Stimulated activated CD4-positive, alpha-beta T cell treated with anti-CD3 and anti-CD28 coated beads, Interleukin-1b, Interleukin-23, amount 100 ng/mL, for 1 hour (primary cell): ENCODE measurements at places on chromosomes 12 and 14.

GRCh38 chr14:81170829-81171195 lies 49.9 kb downstream of the GTF2A1 start:
- no peak for DNase-seq

DNA sequence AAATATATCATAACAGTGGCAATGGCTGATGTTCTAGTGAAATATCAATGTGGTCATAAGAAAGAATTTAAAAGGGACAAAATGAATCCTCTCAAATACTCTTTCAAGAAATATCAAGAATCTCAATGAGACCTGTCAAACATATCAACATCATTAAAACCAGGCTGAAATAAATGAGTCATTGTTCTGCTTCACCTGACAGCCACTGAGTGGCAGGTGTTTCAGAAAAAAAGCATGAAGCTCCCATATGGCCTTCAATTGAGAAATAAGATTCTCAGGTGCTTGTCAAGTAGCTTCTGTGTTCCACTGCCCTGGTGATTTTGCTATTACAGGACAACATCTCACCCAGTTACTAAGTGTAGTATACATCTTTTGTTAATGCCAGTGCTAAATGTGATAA lies 21.5 kb downstream of the ANAPC5 start:
- no peak for DNase-seq

DNA sequence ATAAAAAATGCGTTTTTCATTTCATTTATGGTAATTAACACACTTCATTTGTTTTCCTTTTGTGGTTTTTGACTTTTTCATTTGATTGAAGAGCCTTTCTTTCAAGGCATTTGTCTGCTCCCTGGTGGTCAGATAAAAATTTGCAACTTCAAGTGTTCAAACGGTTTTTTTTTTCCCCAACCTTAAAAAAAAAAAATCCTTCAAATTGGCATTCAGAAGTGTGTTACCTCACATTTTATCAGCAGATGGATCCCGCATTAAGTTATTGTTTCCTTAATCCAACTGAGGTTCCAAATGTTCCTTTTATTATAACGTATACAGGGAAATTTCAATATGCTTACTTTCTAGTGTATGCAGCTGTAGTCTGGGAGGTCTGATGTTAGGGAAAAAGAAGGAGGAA lies 47.2 kb downstream of the MYF5 start:
- DNase-seq = no peak

DNA sequence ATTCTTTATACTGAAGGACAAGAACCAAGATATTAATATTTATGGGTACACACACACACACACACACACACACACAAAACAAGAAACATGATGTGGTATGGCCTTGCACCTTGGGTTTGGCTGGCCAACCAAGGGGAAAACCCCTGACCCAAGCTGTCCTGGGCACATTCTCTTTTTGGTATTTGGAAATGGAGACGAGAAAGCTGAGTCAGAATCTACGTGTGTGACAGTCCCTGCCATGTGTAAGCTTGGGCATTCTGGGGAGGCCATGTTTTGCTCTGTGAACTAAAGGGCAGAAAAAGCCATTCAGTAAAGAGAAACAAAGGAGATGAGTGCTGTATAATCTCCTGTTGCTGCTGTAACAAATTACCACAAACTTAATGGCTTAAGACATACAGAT lies 35.6 kb downstream of the PTGER2 start:
- no peak for DNase-seq

DNA sequence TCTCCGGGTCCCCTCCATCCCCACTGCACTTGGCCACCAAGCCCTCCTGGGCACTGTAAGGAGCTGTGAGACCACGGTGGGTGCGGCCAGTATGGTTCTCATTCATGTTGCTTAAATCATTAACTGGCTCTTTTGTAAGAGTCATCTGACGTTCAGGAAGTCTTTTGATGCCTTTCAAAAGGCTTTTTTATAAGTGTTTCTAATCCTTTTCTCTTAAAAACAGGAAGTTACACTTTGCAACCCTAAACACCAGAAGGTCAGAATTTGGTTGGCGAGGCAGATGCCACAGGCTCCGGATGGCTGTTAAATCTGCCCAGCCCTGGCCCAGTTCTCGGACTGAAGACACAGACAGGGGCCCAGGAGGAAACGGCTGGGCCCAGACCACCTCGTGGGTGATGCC lies 26.1 kb upstream of the DIO3 start:
- DNase-seq = no peak

DNA sequence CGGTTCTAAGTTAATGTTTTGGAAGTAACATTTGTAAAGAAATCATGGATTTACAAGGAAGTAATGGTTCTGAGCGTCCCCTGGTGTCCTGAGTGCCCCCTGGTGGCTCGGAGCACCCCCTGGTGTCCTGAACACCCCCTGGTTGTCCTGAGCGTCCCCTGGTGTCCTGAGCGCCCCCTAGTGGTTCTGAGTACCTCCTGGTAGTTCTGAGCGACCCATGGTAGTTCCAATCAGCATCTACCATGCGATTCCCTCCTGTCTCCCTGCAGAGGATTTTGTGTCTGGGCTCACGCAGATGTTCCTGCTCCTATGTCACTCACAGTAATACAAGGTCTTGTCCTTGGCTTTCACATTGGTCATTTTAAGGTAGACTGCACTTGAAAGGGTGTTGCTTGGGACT lies 1352.9 kb downstream of the TMEM121 start:
- DNase-seq = no peak

GRCh38 chr12:5684989-5685388 lies 253.1 kb downstream of the NTF3 start:
- no peak for DNase-seq

DNA sequence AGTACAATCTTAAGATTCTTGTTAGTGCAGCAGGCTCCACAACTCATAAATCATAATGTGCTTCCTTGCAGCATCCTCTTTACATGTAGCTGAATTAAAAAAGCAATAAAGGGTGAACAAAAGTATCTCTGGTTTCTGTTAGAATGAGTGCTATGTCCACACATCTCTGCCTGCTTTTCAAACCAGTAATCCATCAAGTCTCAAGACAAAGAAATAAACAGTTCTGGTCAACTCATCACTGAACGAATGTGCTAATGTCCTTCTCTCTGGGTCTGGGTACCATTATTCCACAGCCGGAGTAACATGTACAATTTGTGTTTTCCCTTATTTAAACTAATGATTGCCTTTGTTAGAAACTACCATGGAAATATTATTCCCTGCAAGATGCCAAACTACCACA lies 273.0 kb upstream of the USP15 start:
- no peak for DNase-seq

- no peak for DNase-seq
Measured at GRCh38 chr12:9378430-9378835, 170.2 kb upstream of the PZP start.

DNA sequence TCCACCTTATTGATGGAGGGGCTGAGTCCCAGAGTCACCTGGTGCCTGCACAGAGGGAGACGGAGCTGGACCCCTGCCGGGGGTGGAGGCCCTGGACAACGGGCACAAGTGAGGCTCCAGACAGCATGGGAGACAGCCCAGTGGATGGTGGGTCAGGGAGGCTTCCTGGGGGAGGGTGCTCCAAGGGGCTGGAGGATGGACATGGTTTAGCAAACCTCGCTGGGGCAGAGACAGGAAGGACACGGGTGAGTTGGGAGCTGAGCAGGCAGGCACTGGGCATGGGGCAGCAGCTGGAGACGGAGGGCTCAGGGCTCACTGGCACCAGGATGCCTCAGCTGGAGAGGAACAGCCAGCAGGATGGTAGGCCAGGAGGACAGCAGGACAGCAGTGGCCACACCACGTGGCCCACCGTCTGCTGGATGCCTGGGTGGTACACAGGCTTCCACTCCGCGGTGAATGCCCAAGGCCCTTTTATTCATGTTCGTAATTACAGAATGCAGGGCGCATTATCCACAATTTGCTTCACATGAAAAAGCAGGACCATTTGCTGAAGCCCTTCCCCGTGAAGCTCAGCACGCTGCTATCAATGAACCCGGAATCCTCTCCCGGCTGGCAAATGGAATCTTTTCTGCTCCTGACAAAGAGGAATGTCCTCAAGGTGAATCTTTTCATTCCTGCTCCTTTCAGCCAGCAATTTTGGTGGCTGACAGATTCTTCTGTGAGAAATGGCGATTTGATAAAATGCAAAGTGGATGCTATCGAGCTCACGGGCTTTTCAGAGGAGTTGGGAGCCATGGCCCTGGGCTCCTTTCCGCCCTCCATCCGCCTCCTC lies 138.1 kb upstream of the C14orf180 start:
- DNase-seq = no peak

DNA sequence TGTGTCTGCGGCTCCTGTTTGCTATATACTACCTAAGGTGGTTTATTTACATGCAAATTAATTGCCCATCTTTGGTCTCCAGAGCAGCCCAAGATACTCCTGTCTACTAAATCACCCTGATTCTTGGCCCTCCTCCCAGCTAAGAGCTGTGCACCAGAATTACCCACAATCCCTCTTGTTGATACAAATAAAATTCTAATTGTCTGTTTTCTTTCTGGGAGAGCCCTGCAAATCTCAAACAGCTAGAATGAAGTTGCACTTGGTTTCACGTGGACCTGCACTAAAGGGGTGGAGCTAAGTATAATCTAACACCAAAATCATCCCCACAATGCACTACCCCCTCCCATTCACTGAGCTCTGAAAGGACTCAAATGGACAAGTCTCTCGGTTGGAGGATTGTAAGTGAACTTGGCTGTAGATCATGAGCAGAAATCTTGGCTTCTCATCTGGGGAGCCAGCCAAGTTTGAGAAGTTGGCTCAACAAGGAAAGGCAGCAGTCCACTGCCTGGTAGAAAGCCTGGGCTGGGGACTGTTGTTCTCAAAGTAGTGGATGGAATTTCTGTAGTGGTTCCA lies 6.6 kb downstream of the MAX start:
- no peak for DNase-seq

DNA sequence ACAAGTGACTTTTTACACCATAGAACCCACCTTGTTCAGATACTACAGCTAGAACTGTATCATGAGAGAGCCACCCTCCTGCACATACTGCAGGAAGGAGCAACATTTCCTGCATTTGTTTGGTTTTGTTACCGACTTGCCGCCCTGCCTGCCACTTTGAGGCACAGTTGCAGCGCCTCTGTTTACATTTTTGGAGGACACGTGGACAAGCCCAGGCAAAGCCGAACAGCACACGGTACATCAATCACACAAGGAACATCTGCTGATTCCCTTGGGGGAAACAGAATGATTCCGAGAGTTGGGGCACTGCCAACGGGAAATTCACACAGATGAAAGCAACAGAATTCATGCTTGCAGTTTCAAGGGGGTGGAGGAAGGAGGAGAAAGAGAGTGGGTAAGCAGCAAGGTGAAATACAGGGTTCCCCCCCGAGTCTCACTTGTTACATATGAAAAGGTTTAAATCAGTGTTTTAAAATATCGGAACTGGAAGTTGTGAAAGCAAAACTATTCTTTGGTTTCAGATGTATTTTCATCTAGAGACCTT lies 110.7 kb downstream of the BTG1 start:
- DNase-seq = peak; percentile 23

- DNase-seq = no peak
Measured at GRCh38 chr14:91841065-91841464, 26.3 kb downstream of the TC2N start.

DNA sequence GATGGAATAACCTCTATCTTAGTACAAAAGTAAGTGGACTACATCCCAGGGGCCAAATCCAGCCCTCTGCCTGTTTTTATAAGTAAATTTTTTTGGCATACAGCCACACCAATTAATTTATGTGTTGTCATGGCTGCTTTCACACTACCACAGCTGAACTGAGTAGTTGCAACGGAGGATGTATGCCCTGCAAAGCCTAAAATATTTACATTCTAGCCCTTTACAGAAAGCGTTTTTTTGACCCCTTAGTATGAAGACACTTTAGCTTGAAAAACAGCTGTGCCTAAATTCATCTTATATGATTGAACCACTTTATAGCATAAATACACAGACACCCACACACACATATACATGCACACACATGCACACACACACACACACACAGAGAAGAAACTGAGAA lies 501.6 kb downstream of the EGLN3 start:
- no peak for DNase-seq

GRCh38 chr12:123723765-123724164 lies 11.6 kb downstream of the ATP6V0A2 start:
- DNase-seq = no peak

DNA sequence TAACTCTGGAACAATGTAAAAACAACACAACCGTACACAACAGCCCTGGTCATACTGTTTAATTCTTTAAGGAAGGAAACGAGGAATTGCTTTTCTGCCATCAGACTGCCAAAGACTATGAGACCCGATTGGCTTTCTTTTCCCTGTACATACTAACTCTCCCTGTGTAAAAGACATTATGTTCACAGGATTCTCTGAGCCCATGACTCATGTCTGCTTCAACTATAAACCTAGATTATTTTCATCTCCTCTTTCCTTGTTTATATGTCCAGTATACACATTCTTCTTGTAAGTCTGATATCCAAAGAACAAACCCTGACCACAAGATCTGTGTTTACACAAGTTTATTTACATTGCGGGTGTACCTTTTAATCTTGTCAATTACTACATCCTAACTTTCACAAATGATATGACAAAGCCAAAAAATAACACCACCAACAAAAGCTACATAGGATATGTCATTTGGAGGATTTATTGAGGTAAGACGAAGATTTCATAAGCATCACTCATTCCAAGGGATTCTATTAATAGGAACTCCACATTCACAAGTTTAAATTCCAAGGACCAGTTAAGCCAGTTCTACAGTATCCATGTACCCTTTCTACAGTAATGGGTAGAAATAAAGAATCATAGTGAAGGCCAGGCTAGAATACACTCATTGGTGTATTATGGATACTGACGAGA lies 67.3 kb downstream of the STXBP6 start:
- no peak for DNase-seq

- DNase-seq = no peak
Measured at GRCh38 chr12:52990206-52990605, 16.1 kb upstream of the EIF4B start.

DNA sequence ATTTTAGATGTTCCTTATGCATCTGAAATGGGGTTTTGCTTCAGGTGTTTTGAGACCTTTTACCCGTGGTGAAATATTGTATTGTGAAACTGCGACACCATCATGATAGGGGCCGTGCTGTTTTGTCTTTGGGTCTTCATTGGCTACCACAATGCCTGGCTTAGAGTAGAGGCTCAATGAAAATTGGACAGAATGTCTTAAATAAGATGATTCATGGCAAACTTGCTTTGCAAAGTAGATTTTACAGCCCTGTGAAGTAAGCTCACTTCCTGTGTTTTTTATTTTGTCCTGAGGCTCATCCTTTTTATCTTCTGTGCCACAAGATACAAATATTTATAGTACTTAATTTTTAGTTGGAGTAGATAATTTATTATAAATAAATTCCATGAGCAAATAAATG lies 111.3 kb upstream of the FRMD6 start:
- no peak for DNase-seq

GRCh38 chr12:116174904-116175303 lies 102.6 kb downstream of the MED13L start:
- DNase-seq = no peak

GRCh38 chr12:96197503-96198272 lies 3.5 kb downstream of the ELK3 start:
- DNase-seq = no peak

GRCh38 chr14:94675036-94675435 lies 62.8 kb downstream of the SERPINA3 start:
- no peak for DNase-seq

GRCh38 chr14:104770072-104770579 lies 17.2 kb downstream of the SIVA1 start:
- no peak for DNase-seq
